WTC11 (cell line): ENCODE measurements at places on chromosomes 13 and 19. TPM values are rescaled to one million over a fixed set of nuclear protein-coding genes. Genes with fewer than 3 reads are reported as not detected.

The CHERP gene
- 67.4 to 98.7 TPM (median 75.8 TPM) in 3 replicates for total RNA-seq

The ADAMTSL5 gene
- total RNA-seq = 0.55 to 1.9 TPM (median 1.5 TPM) in 3 replicates

The MYH14 gene
- total RNA-seq = 25.8 to 33.5 TPM (median 31.2 TPM) in 3 replicates

The ZNF548 gene
- 10.8 to 14.2 TPM (median 11.3 TPM) in 3 replicates for total RNA-seq

The TMEM205 gene
- total RNA-seq = 69.9 to 78.3 TPM (median 76.0 TPM) in 3 replicates

The TPP2 gene
- 52.9 to 68.3 TPM (median 57.5 TPM) in 3 replicates for total RNA-seq

The F2RL3 gene
- total RNA-seq = 0.11 to 0.14 TPM in 2 of 3 replicates, not detected in the other

The ZNF132 gene
- total RNA-seq = 2.3 to 2.7 TPM (median 2.6 TPM) in 3 replicates

The KLF16 gene
- total RNA-seq = 54.4 to 64.0 TPM (median 55.4 TPM) in 3 replicates

The RNF17 gene
- total RNA-seq = 0.05 TPM in 1 of 3 replicates, not detected in the others

The C5AR2 gene
- total RNA-seq = 0.09 to 0.22 TPM (median 0.14 TPM) in 3 replicates

The RINL gene
- total RNA-seq = 12.6 to 14.6 TPM (median 14.5 TPM) in 3 replicates
